ENCODE measurements at places on chromosomes 5 and 9. TPM values are rescaled to one million over a fixed set of nuclear protein-coding genes. Genes with fewer than 3 reads are reported as not detected.

GRCh38 chr5:150500905-150501304 is 7.0 kb upstream of the NDST1 start:
- no peak overlapping the region for H3K27ac ChIP-seq
- H3K36me3 ChIP-seq, result no peaks in the 10 kb centered on the region
- no peak overlapping the region for H3K4me3 ChIP-seq

DNA sequence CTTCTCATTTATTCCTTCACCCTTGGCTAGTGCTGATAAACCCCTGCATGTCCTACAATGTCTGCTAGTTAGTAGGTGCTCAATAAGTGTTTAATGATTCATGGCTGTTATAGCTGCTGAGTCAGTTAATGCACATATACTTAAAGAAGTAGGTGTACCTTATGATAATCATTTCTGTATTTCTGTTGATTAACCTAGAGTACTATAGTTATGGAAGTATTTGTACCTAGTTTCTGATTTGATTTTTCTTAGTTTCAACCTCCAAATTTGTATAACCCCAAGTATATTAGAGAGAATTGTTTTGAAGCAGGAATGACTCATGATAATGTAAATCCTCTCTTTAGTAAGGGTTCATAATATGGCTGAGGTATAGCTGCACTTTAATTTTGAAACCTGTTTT is 8.9 kb downstream of the SMAD5 start:
- no peaks in the 10 kb centered on the region for H3K27me3 ChIP-seq
- peaks cover 5% of the 10 kb centered on the region for H3K4me1 ChIP-seq
- no peak overlapping the region for H3K27ac ChIP-seq
- H3K4me3 ChIP-seq, result no peak overlapping the region
- no peaks in the 10 kb centered on the region for H3K36me3 ChIP-seq

DNA sequence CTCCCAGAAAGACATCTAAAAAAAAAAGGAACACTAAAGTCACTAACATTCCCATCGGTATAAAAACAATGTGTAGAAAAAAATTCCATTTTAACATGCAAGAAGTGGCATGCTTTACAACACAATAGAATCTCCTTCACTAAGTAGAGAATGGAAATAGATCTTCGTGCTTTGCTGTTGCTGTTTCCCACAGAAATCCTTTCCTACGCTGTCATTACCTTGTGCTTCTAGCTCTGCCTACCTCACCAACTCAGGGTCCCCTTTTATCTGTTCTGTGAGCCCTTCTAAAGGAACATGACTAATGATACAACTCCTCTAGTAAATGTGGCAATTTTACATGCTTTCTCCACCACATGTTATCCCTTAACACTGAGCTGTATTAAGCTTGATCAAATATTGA is 202.9 kb downstream of the MCTP1 start:
- H3K4me1 ChIP-seq, result peaks cover 13% of the 10 kb centered on the region
- peak overlapping the region; percentile 63 for H3K4me3 ChIP-seq
- H3K36me3 ChIP-seq, result no peaks in the 10 kb centered on the region
- H3K27me3 ChIP-seq, result peaks cover 5% of the 10 kb centered on the region

SLC1A1 gene
- total RNA-seq, result 0.23 TPM

DNA sequence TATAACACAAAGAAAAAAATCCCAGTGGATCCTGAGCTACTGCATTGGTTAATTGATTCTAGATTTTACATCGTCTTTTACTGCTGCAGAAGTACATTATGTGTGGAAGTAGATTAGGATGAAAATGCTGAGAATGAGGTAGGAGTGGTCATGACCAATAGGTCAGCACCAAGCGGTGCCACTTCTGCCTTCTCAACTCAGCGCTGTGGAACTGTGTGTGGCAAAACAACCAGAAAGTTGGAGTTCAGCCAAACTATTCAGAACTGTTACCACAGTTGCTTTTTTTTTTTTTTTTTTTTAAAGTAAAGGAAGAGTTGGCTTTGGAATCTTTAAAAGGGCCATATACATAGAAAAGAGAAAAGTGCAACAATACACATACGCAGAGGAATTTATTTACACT is 24.2 kb downstream of the POU5F2 start:
- peaks cover 8% of the 10 kb centered on the region for H3K4me1 ChIP-seq
- H3K4me3 ChIP-seq, result no peak overlapping the region
- no peak for DNase-seq
- H3K27me3 ChIP-seq, result no peaks in the 10 kb centered on the region
- no peak overlapping the region for H3K27ac ChIP-seq

DNA sequence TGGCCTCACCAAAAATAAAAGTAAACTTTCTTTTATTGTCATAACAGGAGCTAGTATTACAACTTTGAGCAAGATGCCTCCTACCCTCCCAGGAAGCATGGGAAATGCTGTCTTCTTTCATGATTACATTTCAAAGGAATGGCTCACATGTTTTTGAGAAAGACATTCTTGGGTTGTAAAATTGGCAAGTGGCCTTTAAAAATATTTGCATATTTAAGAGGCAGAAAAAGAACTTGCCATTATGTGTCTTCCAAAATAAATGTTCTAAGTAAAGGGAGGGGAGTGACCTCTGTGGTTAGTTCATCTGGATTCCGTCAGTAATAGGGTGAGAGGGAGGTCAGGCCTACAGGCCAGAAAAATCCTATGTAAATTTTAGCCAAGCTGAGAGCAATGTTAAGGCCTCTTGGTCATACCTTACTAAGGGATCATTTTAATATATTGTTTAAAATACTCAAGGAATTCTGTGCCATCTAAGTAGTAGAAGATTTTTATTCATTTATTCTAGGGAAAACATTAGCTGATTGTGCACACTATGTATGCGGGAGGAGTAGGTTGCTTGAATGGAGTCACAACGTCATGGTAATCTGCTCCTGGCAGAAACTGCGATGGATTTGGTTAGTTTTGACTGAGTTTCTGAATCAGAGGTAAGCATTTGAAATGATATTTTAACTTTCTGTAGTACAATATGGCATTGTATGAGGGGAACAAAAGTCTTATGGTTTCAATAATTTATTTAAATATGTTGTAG is 1485.7 kb upstream of the CDH9 start:
- H3K27ac ChIP-seq, result no peak overlapping the region
- H3K4me3 ChIP-seq, result no peak overlapping the region
- H3K4me1 ChIP-seq, result no peaks in the 10 kb centered on the region
- H3K36me3 ChIP-seq, result no peaks in the 10 kb centered on the region
- no peaks in the 10 kb centered on the region for H3K27me3 ChIP-seq

DNA sequence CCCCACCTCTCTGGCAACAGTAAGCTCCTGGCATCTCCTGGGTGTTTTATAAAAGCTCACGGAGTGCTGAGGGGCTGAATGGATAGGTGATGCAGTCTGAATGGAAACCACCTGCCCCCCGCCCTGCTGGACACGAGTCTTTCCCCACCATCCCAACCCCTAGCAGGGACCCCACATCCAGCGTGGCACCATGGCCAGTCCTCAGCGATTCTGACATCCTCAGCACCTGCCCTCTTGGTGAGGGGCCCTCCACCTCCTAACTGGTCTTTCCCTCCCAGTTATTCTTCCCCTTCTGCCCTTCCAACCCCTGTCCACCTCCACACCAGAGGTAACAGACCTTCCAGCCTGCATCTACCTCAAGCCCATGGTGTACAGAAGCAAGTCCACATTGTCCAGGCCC is 38.7 kb upstream of the GABBR2 start:
- peaks cover 25% of the 10 kb centered on the region for H3K36me3 ChIP-seq
- no peak overlapping the region for H3K27ac ChIP-seq
- peaks cover 5% of the 10 kb centered on the region for H3K4me1 ChIP-seq
- H3K4me3 ChIP-seq, result no peak overlapping the region
- H3K27me3 ChIP-seq, result no peaks in the 10 kb centered on the region

Data from activated T-cell treated with anti-CD3 and anti-CD28 coated beads, Interleukin-2, amount 50 U/mL, for 72 hours (primary cell).